CD4-positive, alpha-beta T cell treated with Interferon alpha-2 for 1 hour (primary cell): ENCODE measurements at places on chromosomes 12 and 14.

DNA sequence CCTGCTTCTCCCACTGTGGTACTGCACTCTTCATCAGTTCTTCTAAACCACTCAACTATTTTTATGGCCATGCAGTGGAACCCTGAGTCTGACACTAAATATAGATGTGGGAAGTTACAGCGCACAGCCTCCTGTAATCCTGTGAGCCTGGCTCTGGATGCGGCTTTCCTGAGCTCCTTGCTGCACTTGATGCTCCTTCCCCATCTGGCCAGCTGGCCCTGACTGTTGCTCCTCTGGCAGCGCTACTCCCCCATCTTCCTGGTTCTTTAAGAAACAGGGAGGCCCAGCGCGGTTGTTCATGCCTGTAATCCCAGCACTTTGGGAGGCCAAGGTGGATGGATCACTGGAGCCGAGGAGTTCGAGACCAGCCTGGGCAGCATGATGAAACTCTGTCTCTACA lies 24.6 kb downstream of the IQSEC3 start:
- no peak for DNase-seq

DNA sequence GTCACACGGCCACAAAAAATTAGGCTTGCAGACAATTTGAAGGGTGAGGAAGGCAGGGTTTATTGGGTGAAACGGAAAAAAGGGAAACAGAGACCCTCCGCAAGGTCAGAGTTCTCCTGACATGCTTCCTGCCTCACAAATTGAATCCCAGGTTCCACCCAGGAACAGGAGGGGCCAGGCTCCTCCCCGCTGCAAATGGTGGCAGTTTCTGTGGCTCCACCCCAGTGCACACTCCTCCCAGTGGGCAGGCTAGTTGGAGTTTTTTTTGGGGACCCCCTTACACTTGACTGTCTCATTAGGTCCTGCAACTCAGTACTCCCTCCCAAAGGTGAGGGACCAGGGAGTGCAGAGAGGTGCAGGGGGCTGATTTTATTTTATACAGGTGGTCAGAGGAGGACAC lies 39.4 kb upstream of the PPP1CC start:
- no peak for DNase-seq

DNA sequence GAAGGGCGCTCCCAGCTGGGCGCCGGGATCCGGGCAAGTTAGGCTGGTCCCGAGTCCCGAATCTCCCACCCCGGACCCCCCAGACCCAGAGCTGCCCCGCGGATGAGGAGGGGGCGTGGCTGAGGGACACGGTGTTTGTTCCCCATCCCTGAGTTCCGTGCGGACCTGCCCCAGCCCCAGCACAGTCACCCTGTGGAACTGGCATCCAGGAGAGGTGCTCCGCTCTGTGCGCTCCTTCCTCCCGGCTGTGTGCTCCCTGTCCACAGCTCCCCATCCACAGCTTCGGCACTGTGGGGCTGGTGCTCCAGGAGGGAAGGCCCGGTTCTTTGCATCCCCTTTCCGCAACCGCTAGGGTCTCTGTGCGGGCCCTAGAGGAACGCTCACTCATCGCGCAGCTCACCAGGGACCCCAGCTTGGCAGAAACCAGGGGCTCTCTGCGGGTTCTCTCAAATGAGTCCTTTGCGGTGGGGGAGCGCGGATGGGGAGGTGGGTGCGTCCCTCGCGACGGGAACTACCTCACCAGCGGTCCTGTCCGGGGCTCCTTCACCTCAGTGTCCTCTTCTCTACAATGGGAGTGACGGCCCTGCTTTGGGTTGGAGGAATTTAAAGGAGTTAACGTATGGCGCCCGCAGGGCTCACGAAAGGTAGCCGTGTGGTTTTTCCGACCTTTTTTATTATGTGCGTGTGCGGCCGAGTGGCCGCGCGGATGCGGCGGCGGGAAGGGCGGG lies 845 bp downstream of the TMEM132C start:
- no peak for DNase-seq

DNA sequence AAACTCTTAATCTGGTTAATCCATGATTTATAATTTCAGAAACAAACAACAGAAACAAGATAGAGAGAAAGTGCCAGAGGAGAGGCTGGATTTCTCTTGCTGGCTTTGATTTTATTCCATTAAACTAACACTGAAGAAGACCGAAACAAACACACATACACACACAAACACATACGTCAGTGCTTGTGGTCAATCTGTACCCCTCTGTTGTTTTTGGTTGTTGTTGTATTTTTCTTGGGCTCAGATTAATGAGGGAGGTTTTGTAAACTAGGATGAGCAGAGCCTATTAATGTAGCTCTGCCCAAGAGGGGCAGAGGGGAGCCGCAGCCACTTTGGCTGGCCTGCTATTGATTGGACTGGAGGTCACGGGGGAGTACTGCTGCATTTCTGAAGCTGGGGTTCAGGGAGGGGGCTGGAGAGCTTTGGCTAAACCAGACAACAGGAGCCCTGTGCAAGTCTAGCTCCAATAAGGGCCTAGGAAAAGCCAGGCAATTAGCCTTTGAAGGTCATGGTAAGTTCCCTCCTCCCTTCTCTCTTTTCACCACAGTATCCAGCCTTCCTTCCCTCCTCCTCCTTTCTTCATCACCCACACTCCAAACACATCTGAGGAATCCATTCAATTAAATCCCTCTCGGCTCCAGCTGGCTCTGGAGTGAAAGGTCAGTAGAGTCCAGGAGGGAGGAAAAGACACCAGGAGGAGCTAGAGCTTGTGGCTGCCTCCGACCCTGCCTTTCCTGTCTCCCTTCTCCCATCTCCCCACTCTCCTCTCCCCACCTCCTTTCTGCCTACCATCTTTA lies 344.1 kb upstream of the LMO3 start:
- no peak for DNase-seq

- no peak for DNase-seq
Observed at GRCh38 chr12:1966561-1967226, 37.6 kb downstream of the DCP1B start.

DNA sequence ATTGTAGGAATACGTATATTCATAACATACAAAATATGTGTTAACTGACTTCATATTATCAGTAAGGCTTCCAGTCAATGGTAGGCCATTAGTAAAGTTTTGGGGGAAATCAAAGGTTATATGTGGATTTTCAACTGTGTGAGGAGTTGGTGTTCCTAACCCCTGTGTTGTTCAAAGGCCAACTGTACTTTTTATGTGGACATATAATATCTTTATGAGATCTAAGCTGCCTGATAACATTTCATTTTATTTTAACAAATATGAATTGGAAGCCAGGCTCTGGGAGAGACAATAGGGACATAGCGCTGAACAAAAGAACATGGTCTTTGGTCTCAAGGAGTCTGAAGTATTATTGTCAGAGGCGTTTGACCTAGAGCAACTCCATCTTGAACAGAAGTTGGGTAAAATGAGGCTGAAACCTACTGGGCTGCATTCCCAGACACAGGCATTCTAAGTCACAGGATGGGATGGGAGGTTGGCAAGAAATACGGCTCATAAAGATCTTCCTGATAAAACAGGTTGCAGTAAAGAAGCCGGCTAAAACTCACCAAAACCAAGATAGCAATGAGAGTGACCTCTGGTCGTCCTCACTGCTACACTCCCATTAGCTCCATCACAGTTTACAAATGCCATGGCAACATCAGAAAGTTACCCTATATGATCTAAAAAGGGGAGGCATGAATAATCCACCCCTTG lies 147.2 kb downstream of the KSR2 start:
- DNase-seq = no peak

DNA sequence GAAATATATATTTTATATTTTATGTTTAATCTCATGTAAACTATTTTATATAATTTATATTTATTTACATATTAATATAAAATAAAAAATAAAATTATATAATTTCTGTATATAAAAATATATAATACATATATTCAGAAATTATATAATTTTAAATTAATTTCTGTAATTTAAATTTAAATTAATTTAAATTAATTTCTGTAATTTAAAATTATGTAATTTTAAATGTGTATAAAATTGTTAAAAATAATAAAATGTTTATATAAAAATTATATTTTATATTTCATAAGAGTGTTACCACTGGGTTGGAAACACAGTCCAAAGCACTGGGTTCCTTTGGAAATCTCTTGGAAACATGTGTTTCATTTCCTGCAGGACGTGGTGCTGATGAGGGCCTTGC lies 94.6 kb downstream of the DNAH10 start:
- no peak for DNase-seq
